ENCODE measurements at places on chromosomes 6 and 20. TPM values are rescaled to one million over a fixed set of nuclear protein-coding genes. Genes with fewer than 3 reads are reported as not detected.

GRCh38 chr20:50392138-50392866 is 117.9 kb upstream of the PTPN1 start:
- peaks cover 16% of the 10 kb centered on the region for H3K4me1 ChIP-seq
- H3K4me3 ChIP-seq: no peak overlapping the region
- H3K27me3 ChIP-seq: no peaks in the 10 kb centered on the region
- no peaks in the 10 kb centered on the region for H3K36me3 ChIP-seq

GRCh38 chr20:2599288-2600006 is 53.0 kb upstream of the NOP56 start:
- no peak for DNase-seq
- no peak overlapping the region for H3K4me3 ChIP-seq
- no peaks in the 10 kb centered on the region for H3K36me3 ChIP-seq
- peaks cover 11% of the 10 kb centered on the region for H3K4me1 ChIP-seq

GRCh38 chr6:13586603-13587542 is 12.5 kb downstream of the SIRT5 start:
- H3K27me3 ChIP-seq: no peaks in the 10 kb centered on the region
- H3K4me3 ChIP-seq: no peak overlapping the region
- H3K36me3 ChIP-seq: peaks cover 14% of the 10 kb centered on the region
- no peak for DNase-seq

MYMX gene
- total RNA-seq: 0.53 TPM

MYLIP gene
- total RNA-seq: 44.4 TPM

DNA sequence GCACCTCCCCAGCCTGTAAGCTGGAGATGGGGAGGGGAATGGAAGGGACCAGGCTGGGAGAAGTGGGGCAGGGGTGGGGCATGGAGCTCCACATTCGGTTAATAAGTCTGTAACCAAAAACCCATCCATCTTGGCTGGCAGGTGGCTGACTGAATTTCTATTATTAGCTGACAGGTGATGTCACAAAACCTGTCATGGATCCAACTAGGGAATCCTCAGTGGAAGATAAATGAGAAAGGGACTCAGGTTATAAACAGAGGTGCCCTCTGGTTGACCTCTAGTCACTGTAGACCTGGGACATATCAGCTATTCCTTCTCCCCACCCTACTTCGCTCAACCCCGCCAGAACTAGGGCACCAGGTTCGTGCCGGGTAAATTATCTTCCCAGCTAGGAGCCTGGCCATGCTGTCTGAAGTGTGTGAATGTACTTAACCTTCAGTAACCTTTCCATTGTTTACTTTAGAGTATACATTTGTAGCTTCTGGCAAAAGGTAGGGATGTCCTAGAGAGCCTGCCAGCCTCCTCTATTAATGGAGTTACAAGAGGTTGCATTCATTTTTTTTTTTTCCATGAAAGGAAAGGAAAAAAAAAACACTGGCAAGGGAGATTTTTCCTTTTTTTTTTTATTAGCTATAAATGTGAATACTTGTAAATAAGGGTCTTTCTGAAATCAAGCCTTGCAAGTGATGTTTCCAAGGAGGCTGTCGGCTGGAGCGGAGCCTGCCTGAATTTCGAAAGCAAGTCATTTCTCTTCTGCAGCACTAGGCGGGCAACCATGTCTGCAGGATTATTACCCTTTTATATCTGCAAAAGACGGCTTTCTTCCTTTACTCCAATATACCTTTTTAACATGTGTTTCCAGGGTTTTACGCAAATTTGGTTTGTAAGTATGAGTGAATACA is 135.9 kb downstream of the TMEM242 start:
- no peaks in the 10 kb centered on the region for H3K27me3 ChIP-seq
- peak overlapping the region; percentile 74 for H3K4me3 ChIP-seq
- H3K27ac ChIP-seq: peak overlapping the region; percentile 90
- H3K4me1 ChIP-seq: peaks cover 40% of the 10 kb centered on the region
- peaks cover 43% of the 10 kb centered on the region for H3K36me3 ChIP-seq
- no peak for DNase-seq

DNA sequence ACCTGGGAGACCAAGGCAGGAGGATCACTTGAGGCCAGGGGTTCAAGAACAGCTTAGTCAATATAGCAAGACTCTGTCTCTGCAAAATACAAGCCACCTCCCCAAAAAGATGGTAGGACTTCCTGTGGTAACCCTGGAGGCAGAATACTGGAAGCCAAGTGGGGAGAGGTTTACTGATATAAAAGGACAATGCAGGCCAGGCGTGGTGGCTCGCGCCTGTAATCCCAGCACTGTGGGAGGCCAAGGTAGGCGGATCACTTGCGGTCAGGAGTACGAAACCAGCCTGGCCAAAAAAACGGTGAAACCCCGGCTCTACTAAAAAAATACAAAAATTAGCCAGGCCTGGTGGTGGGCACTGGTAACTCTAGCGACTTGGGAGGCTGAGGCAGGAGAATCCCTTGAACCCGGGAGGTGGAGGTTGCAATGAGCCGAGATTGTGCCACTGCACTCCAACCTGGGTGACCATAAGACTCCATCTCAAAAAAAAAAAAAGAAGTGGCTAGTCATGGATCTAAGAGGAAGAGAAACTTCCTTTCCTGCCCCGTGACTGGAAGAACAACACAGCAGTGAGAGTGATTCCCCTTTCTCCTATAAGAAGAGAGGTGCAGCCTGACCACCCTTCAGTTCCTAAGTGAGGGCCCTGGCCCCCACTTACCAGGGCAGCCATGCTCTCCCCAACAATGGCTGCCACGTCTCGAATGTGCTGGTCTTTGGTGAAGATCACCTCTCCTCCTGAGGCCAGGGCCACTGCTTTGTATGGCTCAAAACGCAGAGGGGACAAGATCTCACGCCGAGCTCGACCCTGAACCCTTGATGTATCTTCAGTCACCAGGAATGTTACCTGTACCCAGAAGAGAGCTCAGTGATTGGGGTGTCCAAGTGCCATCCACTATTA is 6.2 kb downstream of the SAPCD1 start:
- H3K36me3 ChIP-seq: peaks cover 5% of the 10 kb centered on the region
- peaks cover 10% of the 10 kb centered on the region for H3K4me1 ChIP-seq
- no peak overlapping the region for H3K4me3 ChIP-seq

DNA sequence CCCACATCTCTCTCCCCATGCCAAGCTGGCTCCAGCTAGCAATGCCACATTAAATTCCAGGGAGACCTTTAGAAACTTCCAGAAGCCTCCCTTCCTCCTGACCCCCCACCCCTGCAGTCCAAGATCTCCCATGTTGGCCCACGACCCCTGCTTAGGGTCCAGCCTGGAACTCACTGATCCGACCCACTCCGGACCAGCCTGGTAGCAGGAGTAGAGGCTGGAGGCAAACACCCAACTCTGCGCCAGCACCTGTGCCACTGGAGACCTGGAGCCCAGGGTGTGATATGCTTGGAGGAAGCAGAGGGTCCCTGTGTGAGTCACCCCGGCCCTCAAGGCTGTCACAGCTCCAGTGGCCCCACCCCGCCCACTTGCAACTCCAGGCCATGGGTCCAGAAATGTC is 3.3 kb upstream of the ULBP1 start:
- H3K36me3 ChIP-seq: no peaks in the 10 kb centered on the region
- H3K27ac ChIP-seq: no peak overlapping the region
- DNase-seq: no peak
- H3K4me1 ChIP-seq: peaks cover 14% of the 10 kb centered on the region
- H3K27me3 ChIP-seq: peaks cover 96% of the 10 kb centered on the region
- H3K4me3 ChIP-seq: no peak overlapping the region

ZC2HC1B gene
- total RNA-seq: not detected

Data from type B pancreatic cell (in vitro differentiated cells).